Tibial nerve (tissue), 4 donors: ENCODE measurements at places on chromosomes 13 and 19. TPM values are rescaled to one million over a fixed set of nuclear protein-coding genes. Genes with fewer than 3 reads are reported as not detected.

Gene PDX1
- total RNA-seq = 0.30 TPM

Gene SLC35E1
- 27.8 TPM for total RNA-seq

Gene PSG7
- not detected for total RNA-seq

Gene ZNF180
- 17.7 TPM for total RNA-seq

Gene KCNN4
- total RNA-seq = 18.3 TPM

Gene NBEA
- 11.9 TPM for total RNA-seq

Gene KRTDAP
- total RNA-seq = not detected

Gene CYP2S1
- total RNA-seq = 0.66 TPM

Gene FARP1
- total RNA-seq = 21.8 TPM

Gene MEIOSIN
- not detected for total RNA-seq

Gene GAPDHS
- total RNA-seq = not detected

Gene ZNF93
- total RNA-seq = 4.1 TPM
